ENCODE measurements at places on chromosomes 4 and X.

GRCh38 chrX:155577682-155578081 lies 35.1 kb downstream of the TMLHE start:
- DNase-seq = no peak

GRCh38 chr4:96170198-96170597 lies 330.3 kb downstream of the PDHA2 start:
- no peak for DNase-seq

DNA sequence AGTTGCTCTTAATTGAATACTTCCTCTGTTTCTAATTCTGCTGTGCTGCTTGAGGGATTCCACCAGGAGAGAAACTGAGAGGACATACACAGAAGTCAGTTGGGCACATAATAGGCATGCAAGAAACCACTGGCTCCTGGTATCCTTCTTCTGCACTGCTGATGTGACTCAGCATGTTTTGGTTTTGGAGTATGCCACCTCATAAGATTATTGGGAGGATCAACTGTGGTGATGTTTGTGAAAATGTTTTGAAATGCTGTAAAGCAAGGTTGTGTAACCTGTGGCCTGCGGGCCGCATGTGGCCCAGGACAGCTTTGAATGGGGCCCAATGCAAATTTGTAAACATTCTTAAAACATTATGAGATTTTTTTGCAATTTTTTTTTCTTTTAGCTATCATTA lies 119.6 kb downstream of the GATB start:
- no peak for DNase-seq

DNA sequence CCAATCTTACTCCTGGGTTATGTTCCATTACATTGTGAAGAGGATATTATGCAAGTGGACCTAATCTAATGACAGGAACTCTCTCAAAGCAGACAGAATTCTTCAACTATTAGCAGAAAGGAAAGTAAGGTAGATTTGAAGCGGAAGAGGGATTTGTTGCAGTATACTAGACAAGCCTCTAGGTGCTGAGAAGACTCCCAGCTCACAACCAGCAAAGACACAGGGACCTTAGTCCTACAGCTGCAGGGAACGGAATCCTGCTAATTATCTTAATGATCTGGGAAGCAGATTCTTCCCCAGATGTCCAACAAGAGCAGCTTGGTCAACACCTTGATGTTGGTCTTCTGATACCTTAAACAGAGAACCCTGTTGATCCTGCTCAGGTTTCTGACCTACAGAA lies 73.6 kb downstream of the STK32B start:
- DNase-seq = no peak

DNA sequence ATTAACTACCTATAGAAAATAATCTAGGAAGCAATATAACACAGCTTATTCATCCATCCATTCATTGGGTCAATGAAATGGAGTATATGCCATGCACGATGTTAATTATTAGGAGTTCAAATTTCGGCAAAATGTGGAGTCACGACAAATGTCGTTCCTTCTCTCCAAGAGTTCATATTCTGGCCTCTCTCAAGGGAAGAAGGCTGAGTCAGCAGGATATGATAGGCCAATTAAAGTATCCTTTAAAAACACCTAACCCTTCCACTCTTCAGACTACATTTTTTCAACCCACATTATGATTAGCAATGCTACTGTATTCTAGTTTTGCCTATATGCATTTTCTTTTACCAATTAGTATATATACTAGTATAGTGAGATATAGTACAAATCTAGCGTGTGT lies 163.1 kb downstream of the LARP7 start:
- DNase-seq = no peak

- no peak for DNase-seq
Observed at GRCh38 chrX:100674705-100675104, 30.7 kb downstream of the SRPX2 start.

DNA sequence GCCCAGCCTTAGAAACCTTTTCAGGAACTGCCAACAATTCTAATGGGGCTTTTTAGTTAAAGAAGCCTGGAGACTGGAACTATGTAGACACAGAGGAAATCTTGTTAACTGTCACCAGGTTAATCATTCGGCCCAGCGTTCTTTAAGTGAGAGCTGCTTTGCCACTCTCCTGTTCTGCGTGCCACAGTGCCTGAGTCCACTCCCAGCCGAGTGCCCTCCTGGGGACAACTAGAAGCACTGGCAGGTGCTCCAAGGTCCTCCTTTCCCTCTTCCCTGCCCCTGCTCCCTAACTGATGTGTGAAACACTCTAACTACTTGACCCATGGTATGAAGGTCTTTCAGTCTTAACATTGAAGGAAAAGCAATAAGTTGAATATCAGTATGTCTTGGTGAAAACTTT lies 151.2 kb upstream of the TLL1 start:
- no peak for DNase-seq

GRCh38 chr4:40481977-40482376 lies 146.8 kb downstream of the CHRNA9 start:
- no peak for DNase-seq

Measured in 8988T (cell line).